T-cell (primary cell): ENCODE measurements at places on chromosomes 6 and 20.

GRCh38 chr20:53706466-53707370 lies 113.1 kb upstream of the ZNF217 start:
- H3K4me1 ChIP-seq: peaks cover 41% of the 10 kb centered on the region
- no peaks in the 10 kb centered on the region for H3K36me3 ChIP-seq
- H3K27ac ChIP-seq: peak overlapping the region; percentile 67
- no peak overlapping the region for H3K4me3 ChIP-seq
- H3K27me3 ChIP-seq: no peaks in the 10 kb centered on the region
- DNase-seq: no peak

DNA sequence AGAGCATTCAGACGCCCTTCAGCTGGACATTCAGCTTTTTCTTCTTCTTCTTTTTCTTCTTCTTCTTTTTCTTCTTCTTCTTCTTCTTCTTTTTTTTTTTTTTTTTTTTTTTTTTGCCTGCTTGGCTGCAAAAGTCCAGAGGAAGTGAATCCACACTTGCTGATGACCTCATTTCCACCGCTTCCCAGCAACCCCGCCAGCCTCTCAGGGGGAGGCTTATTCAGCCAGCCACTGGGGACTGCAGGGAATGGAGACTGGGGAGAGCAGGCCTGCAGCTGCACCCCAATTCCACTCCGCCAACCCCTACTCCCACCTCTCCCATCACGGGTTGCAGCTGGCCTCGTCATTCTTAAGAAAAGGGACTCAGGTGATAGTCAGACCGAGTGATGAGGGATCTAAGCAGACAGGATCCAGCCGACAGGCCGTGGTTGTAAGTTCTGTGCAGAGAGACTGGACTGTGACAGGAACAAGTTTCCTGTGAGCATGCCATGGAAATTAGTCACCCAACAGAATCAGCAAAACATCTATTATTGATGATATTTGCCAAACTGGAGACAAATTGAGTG lies 59.0 kb upstream of the QKI start:
- peaks cover 5% of the 10 kb centered on the region for H3K27me3 ChIP-seq
- no peak overlapping the region for H3K27ac ChIP-seq
- no peak overlapping the region for H3K4me3 ChIP-seq
- no peaks in the 10 kb centered on the region for H3K36me3 ChIP-seq

- DNase-seq: no peak
- no peak overlapping the region for H3K4me3 ChIP-seq
Observed at GRCh38 chr20:32368925-32369324, 10.8 kb downstream of the ASXL1 start.

GRCh38 chr6:132937466-132937906 lies 123.1 kb downstream of the RPS12 start:
- DNase-seq: no peak
- peaks cover 14% of the 10 kb centered on the region for H3K27me3 ChIP-seq
- H3K36me3 ChIP-seq: no peaks in the 10 kb centered on the region
- no peak overlapping the region for H3K27ac ChIP-seq

DNA sequence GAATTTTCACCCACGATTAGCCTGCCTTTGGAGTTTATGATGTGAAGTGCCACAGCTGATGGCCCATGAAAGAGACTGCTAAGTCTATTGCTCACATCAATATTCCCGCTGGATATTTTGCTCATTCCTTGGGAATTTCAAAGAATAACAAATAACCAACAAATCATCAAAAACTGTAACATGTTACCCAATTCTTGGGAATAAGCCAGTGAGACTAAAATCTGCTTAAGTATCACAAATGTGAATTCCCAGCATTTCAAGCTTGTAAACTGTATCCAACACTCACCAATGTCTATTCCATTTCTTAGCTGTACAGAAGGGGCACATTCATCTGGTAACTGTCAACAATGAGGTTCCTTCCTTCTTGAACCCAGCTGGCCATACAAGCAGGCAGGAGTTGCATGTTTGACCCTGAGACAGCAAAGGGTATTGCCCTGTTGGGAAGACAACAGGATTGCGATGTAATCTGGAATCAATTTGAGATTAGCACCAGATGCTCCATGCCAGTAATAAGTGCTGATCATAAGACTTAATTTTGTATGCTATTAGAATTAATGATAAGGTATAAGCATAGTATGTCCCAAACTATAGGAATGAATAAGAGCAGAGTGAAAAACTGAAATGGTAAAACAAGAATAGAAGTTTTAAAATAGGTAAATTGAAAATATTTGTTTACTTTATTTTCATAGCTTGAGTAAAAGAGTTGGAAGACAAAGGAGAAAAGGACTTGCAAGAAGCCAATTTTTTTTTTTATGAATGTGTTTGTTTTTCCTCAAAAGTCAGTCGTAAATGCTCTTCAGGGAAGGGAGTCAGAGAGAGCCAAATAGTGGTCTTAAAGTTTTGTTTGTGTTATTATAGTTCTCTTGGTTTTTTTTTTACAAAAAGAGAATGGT lies 58.8 kb downstream of the RSPO3 start:
- no peak for DNase-seq
- no peaks in the 10 kb centered on the region for H3K27me3 ChIP-seq
- H3K4me3 ChIP-seq: no peak overlapping the region
- no peaks in the 10 kb centered on the region for H3K4me1 ChIP-seq
- H3K27ac ChIP-seq: no peak overlapping the region

DNA sequence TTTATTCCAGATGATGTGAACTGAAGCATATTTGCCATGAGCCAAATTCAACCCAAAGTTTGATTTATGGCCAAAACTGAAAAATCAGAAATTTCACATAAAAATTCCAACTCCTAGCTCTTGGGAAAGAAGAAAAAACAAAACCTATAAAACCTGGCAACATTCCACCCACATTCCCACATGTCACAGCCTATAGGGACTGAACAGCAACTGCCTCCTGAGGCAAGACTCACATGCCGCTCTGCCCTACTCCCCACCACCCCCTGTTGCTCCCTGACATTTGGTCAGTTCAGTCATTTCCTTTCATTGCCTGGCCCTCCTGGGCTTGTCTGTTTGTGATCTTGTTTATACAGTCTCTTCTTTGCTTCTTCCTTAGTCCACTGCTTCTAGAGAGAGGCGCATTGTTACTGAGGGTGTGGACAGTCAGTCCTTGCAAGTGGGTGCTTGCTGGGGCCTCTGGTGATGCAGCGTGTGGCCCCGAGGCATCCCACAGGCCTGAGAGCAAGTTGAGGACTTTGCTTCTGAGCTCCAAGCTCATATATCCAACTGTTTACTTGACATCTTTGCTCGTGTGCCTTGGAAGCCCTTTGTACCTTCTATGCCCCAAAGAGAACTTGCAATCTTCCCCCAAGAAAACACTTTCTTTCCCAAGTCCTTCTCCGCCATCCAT lies 31.4 kb downstream of the NFATC2 start:
- peak overlapping the region; percentile 52 for H3K27ac ChIP-seq
- DNase-seq: no peak
- H3K4me3 ChIP-seq: no peak overlapping the region
- H3K36me3 ChIP-seq: no peaks in the 10 kb centered on the region

DNA sequence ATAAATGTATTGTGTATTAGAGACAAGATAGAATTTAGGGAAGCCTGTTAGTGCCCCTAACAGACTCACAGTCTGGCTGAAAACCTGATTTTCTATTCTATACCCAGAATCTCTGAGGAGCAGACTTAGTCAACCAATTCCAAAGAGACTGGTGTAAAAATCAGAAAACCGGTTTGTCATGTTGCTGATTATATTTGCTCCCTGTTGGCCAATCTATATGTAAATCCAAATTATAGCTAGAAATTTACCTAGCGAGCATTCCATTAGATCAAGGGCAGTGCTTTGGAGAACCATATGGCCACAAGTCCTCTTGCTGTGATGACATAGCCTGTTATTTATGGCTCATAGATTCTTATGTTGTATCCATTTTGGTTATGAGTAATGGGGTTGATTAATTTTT lies 4.8 kb downstream of the NFYA start:
- H3K4me3 ChIP-seq: no peak overlapping the region
- DNase-seq: no peak
- H3K36me3 ChIP-seq: peaks cover 24% of the 10 kb centered on the region
- no peaks in the 10 kb centered on the region for H3K27me3 ChIP-seq
- H3K4me1 ChIP-seq: peaks cover 46% of the 10 kb centered on the region

DNA sequence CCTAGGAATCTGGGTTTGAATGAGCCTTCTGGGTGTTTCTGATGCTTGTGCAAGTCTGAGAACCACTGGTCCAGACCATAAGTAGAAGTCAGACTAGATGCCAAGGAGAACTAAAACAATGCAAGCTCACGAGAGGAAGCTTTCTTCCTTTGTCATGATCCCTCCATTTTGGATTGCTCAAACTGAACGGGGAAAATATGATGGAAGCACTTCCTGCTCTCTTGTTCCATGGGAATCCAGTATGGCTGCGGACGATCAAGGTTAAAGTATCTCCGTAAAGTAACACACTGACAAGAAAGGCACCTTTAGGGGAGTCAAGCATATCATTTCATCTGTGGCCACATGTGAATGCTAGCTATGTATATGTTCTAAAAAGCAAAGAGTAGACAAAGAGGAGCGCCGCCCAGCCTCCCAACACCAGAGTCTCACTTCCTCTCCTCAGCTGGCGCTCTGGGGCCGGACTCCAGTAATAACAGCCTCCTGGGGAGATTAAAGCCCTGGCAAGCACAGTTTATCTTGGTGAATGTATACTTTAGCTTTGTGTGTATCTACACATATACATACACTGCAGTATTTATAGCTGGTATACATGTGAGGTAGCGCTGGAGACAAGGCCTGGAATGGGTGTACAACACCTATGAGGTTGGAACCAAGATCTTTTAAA lies 88.1 kb downstream of the FOXC1 start:
- H3K27ac ChIP-seq: no peak overlapping the region
- H3K4me3 ChIP-seq: no peak overlapping the region
- H3K4me1 ChIP-seq: no peaks in the 10 kb centered on the region
- H3K36me3 ChIP-seq: no peaks in the 10 kb centered on the region

- DNase-seq: no peak
- no peaks in the 10 kb centered on the region for H3K27me3 ChIP-seq
- H3K4me1 ChIP-seq: no peaks in the 10 kb centered on the region
- H3K27ac ChIP-seq: no peak overlapping the region
- H3K4me3 ChIP-seq: no peak overlapping the region
- H3K36me3 ChIP-seq: no peaks in the 10 kb centered on the region
Observed at GRCh38 chr6:12548526-12548925, 168.0 kb upstream of the PHACTR1 start.

- H3K27me3 ChIP-seq: peaks cover 58% of the 10 kb centered on the region
- H3K27ac ChIP-seq: no peak overlapping the region
- H3K36me3 ChIP-seq: no peaks in the 10 kb centered on the region
- H3K4me1 ChIP-seq: no peaks in the 10 kb centered on the region
- H3K4me3 ChIP-seq: no peak overlapping the region
- no peak for DNase-seq
Observed at GRCh38 chr6:44166116-44166515, 7.5 kb downstream of the CAPN11 start.

GRCh38 chr6:35468980-35469750 lies 964 bp downstream of the RPL10A start:
- H3K27ac ChIP-seq: peak overlapping the region; percentile 96
- no peak for DNase-seq
- no peaks in the 10 kb centered on the region for H3K27me3 ChIP-seq
- H3K4me1 ChIP-seq: peaks cover 5% of the 10 kb centered on the region
- H3K4me3 ChIP-seq: peak overlapping the region; percentile 82
- H3K36me3 ChIP-seq: peaks cover 9% of the 10 kb centered on the region

- no peak overlapping the region for H3K27ac ChIP-seq
- peaks cover 5% of the 10 kb centered on the region for H3K4me1 ChIP-seq
- H3K27me3 ChIP-seq: peaks cover 7% of the 10 kb centered on the region
- H3K36me3 ChIP-seq: no peaks in the 10 kb centered on the region
Observed at GRCh38 chr6:33971580-33971979, 167.8 kb upstream of the MLN start.

GRCh38 chr20:54278262-54278661 lies 70.4 kb downstream of the PFDN4 start:
- H3K4me3 ChIP-seq: no peak overlapping the region
- H3K27ac ChIP-seq: no peak overlapping the region
- H3K36me3 ChIP-seq: no peaks in the 10 kb centered on the region

DNA sequence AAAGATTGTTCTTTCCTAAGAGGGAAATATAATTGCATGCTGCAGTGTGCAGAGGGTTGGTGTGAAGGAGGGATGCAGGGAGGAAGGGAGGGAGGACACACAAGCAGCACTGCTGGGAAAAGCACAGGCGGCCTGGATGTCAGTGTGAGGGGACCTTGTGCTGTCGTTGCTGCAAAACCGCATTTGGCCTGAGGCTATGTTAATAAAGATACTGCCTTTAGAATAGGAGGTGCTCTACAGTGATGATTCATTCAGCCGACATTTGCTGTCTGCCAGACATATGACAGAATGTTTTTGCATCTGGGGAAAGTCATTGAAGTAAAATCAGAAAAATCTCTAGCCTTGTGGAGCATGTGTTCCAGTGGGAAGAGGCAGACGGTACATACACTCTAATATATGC lies 50.5 kb upstream of the TRIM26 start:
- no peak for DNase-seq
- H3K4me1 ChIP-seq: peaks cover 19% of the 10 kb centered on the region
- H3K27me3 ChIP-seq: no peaks in the 10 kb centered on the region
- H3K27ac ChIP-seq: no peak overlapping the region
- no peak overlapping the region for H3K4me3 ChIP-seq

DNA sequence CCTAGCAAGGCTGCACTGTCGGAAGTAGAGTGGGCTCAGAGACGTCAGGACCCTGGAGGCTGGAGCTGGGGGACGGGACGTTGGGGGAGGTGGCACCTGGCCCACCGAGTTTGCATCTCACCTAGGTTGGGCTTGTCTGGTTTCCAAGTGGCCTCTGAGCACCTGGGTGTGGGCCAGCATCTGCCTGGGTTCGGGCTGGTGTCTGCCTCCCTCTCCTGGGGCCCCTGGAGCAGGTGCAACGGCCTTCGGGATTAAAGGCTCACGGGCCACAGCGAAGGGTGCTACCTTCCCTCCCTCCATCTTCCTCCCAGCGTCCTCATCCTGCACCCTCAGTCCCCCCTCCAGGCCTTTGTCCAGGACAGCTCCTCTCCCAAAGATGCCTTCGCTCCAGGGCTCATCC lies 6.0 kb downstream of the HRH3 start:
- peaks cover 2% of the 10 kb centered on the region for H3K4me1 ChIP-seq
- no peaks in the 10 kb centered on the region for H3K36me3 ChIP-seq
- H3K4me3 ChIP-seq: no peak overlapping the region
- no peak overlapping the region for H3K27ac ChIP-seq
- no peaks in the 10 kb centered on the region for H3K27me3 ChIP-seq

- H3K4me3 ChIP-seq: no peak overlapping the region
- H3K27ac ChIP-seq: no peak overlapping the region
- H3K36me3 ChIP-seq: peaks cover 3% of the 10 kb centered on the region
- no peak for DNase-seq
- H3K4me1 ChIP-seq: peaks cover 5% of the 10 kb centered on the region
Observed at GRCh38 chr6:42350911-42351310, 100.8 kb downstream of the TRERF1 start.

DNA sequence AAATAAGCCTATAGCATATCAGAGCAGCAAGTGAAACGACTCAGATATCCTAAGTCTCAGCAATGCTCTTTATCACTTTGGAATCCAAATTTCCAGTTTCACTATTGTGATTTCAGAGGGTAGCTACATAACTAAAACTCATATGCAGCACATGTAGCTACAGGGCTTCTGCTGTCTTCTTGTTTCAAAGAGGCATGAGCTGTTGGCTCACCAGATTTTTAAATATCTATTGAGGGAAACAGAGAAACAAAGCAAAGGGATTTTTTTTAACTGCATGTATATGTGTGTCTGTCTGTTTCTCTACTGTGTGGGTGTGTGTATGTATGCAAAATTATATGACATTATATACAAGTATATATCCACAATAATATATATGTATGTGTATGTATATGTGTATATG lies 258.4 kb downstream of the HDGFL1 start:
- no peak overlapping the region for H3K27ac ChIP-seq
- no peaks in the 10 kb centered on the region for H3K27me3 ChIP-seq
- H3K4me1 ChIP-seq: no peaks in the 10 kb centered on the region
- DNase-seq: no peak

- no peaks in the 10 kb centered on the region for H3K4me1 ChIP-seq
- no peak overlapping the region for H3K4me3 ChIP-seq
- no peaks in the 10 kb centered on the region for H3K36me3 ChIP-seq
- DNase-seq: no peak
- no peaks in the 10 kb centered on the region for H3K27me3 ChIP-seq
- H3K27ac ChIP-seq: no peak overlapping the region
Observed at GRCh38 chr6:68975064-68975463, 340.0 kb downstream of the ADGRB3 start.
